NCI-H2107 (cell line): ENCODE measurements at places on chromosomes 3 and 15.
A peak's percentile ranks its signal among the peaks of the same experiment; 100 is the strongest.

DNA sequence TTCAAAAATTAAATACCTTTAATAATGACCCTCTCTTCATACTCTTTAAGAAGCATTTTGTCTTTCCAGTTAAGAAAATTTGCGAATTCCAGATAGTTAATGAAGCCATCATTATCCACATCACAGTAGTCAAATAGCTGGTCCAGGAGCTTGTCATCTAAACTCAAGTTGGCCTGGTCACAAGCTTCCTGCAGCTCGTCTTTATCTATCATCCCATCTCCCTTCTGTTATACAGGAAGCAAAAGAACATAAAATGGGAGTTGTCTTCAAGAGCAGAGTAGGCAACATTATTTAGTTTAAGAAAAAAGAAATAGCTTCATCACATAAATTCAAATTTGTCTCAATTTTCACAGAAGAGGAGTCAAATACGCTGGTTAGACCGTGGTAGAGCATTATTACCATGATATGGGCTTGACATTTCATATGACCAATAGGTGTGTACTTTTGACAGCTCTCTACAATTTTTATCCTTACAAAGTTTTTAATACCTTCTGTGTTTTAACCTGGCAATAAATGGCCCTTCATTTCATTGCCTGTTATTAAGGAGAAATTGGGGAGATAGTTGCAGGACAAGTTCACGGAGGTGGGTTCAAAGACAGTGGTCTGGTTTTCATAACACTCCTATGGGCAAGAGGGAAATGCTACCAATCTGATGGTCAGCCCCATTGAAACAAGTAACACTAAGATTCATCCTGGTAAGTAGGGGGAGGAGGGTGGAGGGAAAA, 45.4 kb downstream of the EFHB start:
- no peak for DNase-seq

GRCh38 chr3:128804017-128804810, 75.2 kb upstream of the ACAD9 start:
- DNase-seq: peak; percentile 26

DNA sequence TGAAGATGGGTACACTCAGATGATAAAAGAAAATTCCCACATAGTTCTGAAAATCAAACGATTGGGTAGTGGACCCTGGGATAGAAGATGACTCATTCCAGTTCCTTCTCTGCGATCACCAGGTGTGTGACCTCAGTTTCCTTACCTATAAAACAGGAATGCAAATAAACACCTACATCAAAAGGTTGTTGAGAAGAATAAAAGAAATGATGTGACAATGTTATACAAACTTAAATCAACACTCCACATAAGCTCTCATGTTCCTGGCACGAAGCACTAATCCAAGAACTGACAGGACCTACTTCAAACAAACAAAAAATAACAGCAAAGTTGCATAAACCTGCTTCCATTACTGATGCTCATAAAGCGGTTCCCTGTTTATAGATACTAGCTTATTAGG, 69.2 kb downstream of the RORA start:
- no peak for DNase-seq

DNA sequence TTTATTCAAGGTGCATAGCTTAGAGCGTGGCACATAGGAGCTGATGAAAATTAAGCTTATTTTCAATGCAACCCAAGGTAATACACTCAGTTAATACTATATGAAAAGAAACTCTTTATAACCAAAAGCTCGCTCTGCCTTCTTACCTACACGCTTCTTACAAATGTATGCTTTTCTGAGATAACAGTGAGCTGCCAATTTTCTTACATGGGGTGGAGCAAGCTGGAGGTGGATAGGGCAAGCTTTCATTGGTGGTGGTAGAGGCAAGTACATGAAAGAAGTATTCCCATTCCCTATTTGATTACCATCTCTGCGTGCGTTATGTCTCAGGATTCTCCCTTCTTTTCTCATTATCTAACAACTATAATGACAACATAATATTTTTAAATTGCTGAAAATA, 8.9 kb downstream of the DZIP3 start:
- no peak for DNase-seq

GRCh38 chr3:8266730-8267131, 234.9 kb upstream of the LMCD1 start:
- no peak for DNase-seq

DNA sequence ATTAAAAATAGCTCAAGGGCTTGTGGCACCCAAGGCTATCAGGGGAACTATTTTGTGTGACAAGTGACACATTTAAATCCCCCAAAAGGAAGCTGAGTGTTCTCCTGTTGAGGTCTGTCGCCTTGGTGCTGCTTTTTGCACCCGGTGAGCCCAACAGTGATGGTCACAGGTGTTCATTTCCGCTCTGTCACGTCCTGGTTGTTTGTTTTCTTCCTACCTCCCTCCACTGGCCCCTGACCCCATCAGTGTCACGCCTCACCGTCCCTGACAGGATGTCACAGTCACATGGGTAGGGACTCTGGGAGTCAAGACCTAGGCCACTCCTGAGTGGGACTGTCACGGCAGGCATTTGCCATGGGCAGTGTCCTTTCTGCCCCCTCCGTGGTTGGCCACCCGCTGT, 11.2 kb downstream of the SLCO3A1 start:
- no peak for DNase-seq

DNA sequence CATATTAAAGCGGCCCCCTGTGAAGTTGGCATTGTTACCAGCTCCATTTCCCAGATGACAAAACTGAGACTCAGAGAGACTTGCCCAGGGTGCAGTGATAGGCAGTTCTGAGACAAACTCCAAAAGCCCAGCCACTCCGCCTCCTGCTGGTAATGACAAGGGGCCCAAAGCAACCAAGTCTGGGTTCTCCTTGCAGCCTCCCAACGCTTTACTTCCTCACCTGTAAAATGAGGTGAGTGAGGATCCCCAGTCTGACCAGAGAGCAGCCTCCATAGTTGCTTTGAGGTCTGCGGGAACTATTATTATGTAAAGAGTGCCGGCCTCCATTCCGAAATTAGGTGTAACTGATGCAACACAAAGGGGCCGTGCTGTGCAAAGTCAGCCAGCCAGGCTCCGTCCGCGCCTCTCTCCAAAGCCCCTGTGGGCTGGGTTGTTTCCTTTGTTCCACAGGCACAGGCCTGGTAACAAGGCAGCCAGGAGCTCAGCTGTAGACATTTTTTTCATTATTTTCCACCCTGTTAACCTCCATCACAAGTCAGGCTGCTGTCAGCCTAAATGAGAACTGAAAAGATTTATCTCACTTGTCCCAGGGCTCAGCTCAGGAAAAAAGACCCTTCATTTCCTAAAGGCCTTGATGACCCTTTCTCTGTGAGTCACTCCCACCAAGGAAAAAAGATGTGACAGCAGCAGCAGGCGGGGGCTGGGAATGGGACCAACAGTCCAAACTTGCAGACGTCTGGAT, 139.1 kb upstream of the RAD18 start:
- DNase-seq: peak; percentile 19
